ENCODE measurements at places on chromosomes 6 and 20.

DNA sequence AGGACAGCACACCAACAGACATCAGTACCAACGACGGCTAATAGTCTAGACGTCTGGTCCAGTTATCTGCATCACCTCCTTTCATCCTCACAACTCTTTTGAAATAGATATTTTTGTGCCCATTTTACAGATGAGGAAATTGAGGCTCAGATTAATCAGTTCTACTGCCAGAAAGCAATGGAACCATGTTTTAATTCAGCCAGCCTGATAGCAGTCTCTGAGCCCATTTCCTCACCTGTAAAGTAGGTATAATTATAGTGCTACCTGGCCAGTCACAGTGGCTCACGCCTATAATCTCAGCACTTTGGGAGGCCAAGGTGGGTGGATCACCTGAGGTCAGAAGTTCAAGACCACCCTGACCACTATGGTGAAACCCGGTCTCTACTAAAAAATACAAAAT lies 9.8 kb upstream of the BMP7 start:
- DNase-seq, result no peak

GRCh38 chr6:111989743-111990142 lies 64.2 kb upstream of the CCN6 start:
- no peak for DNase-seq

- no peak for DNase-seq
Measured at GRCh38 chr20:33210371-33210770, 6.8 kb upstream of the BPIFA3 start.

DNA sequence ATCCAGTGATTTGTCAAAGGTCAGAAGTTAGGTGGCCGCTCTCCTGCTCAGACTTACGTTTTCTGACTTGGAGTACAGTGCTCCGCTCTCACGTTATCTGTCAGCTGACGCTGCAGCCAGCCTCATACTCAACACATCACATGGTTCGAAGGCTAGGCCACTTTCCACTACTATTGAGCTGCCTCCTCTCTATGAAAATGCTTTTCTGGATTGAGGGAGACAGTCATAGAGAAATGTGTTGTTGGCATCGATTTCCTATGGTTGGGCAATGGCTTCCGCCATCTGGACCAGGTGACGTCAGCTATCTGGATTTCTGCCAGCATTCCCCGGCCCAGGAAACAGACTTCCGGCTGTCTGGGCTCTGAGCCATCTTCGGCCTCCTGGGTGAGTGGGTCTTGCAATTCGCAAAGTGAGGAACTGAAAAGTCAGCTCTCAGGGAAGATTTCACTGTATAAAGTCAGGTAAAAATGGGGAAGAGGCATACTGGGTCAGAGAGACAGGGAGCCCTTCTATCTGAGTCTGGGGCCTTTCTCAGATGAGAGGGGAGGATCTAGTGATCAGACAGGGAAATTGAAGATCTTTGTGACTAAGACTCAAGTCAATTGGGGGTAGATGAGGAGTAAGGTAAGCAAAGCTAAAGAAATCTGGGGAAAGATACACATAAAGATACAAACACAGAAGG lies 37.5 kb upstream of the IER3 start:
- peak; percentile 99 for DNase-seq

DNA sequence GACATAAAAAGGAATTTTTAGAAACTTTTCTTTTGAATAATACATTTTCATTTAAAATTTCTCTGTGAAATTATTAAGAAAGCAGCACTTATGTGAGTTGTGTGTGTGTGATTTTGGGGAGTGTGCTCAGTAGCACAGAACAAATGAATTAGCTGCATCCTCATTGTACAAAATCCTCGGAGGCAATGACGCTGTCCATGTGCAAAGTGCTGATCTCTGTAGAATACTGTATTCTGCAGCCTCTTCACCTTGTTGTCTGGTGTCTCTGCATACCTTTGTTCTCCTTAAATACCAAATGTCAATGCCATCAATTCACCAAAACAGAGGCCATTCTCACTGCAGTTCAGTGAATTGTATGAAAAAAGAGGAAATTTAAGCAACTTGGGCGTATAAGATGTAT lies 838.4 kb downstream of the QKI start:
- DNase-seq, result no peak

- DNase-seq, result no peak
Measured at GRCh38 chr6:53831936-53832660, 37.3 kb downstream of the LRRC1 start.

GRCh38 chr20:21340991-21341697 lies 38.0 kb downstream of the XRN2 start:
- DNase-seq, result no peak

DNA sequence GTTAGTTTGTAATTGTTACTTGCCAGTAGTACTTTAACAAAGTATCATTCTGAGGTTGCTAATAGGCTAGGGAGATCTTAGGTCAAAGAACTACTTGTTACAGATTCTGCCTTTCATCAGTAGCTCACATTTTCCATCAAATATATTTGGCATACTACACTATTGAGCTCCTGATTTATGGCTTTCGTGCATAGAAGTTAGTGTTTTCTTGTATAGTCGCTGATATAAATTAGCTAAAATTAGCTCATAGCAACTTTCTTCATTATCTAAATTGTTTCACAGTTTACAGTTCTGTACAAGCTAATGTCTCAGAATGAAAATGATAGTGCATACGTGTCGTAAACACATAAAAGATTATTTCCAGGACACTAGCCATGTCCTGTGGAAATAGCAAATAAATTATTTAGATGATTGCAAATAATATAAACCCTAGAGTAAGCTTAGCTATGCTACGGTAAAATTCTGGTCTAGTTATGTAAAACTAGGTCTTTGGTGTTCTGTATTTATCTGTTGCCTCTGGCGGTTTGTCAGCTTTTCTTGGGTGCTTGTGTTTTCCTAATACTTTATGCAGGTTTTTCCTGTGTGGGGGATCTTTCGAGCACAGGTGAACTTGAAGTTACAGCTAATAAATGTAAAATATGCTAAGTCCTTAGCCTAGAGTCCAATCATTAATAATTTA lies 15.1 kb downstream of the PDE7B start:
- no peak for DNase-seq

DNA sequence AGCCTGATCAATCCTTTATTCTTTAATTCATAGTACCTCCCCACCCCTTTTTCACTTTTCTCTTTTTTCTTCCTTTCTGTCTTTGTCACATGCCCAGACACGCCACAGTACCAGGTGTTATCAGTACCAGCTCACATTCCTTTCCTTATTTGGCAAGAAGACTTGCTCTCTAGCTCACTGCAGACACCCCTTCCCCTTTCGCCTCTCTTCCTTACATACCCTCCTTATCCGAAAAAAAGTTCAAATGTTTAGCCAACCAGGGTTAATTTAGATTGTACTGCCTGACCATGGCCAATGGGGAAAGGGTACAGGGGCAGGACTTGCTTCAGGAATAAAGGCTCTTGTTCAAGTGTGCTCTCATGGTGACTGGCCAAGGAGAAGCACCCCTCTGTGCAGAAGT lies 9.3 kb upstream of the SIRPB2 start:
- DNase-seq, result no peak

GRCh38 chr20:60934724-60935123 lies 317.3 kb upstream of the CDH4 start:
- no peak for DNase-seq

- peak; percentile 56 for DNase-seq
Measured at GRCh38 chr20:52859156-52859876, 112.8 kb upstream of the TSHZ2 start.

All from fibroblast of skin of left quadriceps (primary cell).